Liver (tissue), 10 donors: ENCODE measurements at places on chromosomes 7 and 10. TPM values are rescaled to one million over a fixed set of nuclear protein-coding genes. Genes with fewer than 3 reads are reported as not detected.

DNA sequence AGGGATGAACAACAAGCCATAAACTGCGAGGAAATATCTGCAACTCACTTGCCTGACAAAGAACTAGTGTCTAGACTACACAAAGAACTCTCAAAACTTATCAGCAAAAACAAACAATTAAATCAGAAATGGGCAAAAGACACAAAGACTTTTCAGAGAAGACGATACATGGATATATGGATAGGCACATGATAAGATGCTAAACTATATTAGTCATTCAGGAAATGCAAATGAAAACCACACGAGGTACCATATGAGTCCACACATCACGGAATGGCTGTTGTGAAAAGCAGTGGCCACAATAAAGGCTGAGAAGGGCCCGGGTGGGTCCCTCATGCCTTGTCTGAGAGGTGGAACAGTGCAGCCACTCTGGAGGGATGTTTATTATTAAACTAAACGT, 267.8 kb downstream of the WDR37 start:
- H3K27me3 ChIP-seq: no peaks in the 10 kb centered on the region
- no peak overlapping the region for H3K4me3 ChIP-seq
- no peaks in the 10 kb centered on the region for H3K4me1 ChIP-seq
- H3K27ac ChIP-seq: no peak overlapping the region
- H3K36me3 ChIP-seq: no peaks in the 10 kb centered on the region

DNA sequence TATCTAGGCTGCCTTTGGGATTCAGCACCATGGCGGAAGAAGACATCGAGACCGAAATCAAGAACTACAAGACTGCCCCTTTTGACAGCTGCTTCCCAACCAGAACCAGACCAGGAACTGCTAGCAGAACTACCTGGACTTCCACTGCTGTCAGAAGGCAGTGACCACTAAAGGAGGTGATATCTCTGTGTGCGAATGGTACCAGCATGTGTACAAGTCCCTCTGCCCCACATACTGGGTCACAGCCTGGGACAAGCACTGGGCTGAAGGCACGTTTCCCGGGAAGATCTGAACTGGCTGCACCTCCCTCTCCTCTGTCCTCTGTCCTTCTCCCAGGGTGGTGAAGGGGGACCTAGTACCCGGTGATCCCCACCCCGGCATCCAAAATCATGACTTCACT, 25.6 kb upstream of the PDIA4 start:
- no peak for DNase-seq
- H3K4me3 ChIP-seq: no peak overlapping the region
- H3K27me3 ChIP-seq: no peaks in the 10 kb centered on the region
- no peaks in the 10 kb centered on the region for H3K36me3 ChIP-seq
- no peaks in the 10 kb centered on the region for H3K4me1 ChIP-seq
- H3K27ac ChIP-seq: no peak overlapping the region

- H3K4me1 ChIP-seq: no peaks in the 10 kb centered on the region
- no peak overlapping the region for H3K27ac ChIP-seq
- H3K4me3 ChIP-seq: no peak overlapping the region
- H3K36me3 ChIP-seq: no peaks in the 10 kb centered on the region
- H3K27me3 ChIP-seq: no peaks in the 10 kb centered on the region
Measured at GRCh38 chr10:19775296-19775695, 40.9 kb upstream of the PLXDC2 start.

- H3K27me3 ChIP-seq: no peaks in the 10 kb centered on the region
- H3K4me1 ChIP-seq: no peaks in the 10 kb centered on the region
- no peak overlapping the region for H3K4me3 ChIP-seq
- H3K36me3 ChIP-seq: no peaks in the 10 kb centered on the region
Measured at GRCh38 chr7:2870471-2870931, 26.4 kb upstream of the GNA12 start.

GRCh38 chr7:42639930-42640329, 271.9 kb downstream of the C7orf25 start:
- no peaks in the 10 kb centered on the region for H3K36me3 ChIP-seq
- no peak overlapping the region for H3K27ac ChIP-seq
- no peak overlapping the region for H3K4me3 ChIP-seq
- H3K27me3 ChIP-seq: no peaks in the 10 kb centered on the region
- no peaks in the 10 kb centered on the region for H3K4me1 ChIP-seq
- no peak for DNase-seq

Gene FXYD4
- not detected for total RNA-seq

Gene VSTM4
- 3.0 TPM for total RNA-seq
